ENCODE measurements at places on chromosomes 11 and 22. TPM values are rescaled to one million over a fixed set of nuclear protein-coding genes. Genes with fewer than 3 reads are reported as not detected.
A peak's percentile ranks its signal among the peaks of the same experiment; 100 is the strongest.

GRCh38 chr22:31160328-31160978 lies 471 bp downstream of the RNF185 start:
- peak overlapping the region; percentile 77 for H3K27ac ChIP-seq
- H3K27me3 ChIP-seq, result no peaks in the 10 kb centered on the region
- H3K4me1 ChIP-seq, result peaks cover 8% of the 10 kb centered on the region
- peak overlapping the region; percentile 93 for H3K4me3 ChIP-seq
- no peaks in the 10 kb centered on the region for H3K36me3 ChIP-seq

TUB gene
- 33.4 TPM for total RNA-seq

- no peaks in the 10 kb centered on the region for H3K36me3 ChIP-seq
- H3K4me3 ChIP-seq, result no peak overlapping the region
- H3K27me3 ChIP-seq, result no peaks in the 10 kb centered on the region
- peaks cover 4% of the 10 kb centered on the region for H3K4me1 ChIP-seq
- H3K27ac ChIP-seq, result no peak overlapping the region
- no peak for DNase-seq
Measured at GRCh38 chr11:106961048-106961447, 57.2 kb downstream of the GUCY1A2 start.

GRCh38 chr22:50445071-50445879 lies 29.6 kb downstream of the SBF1 start:
- H3K27me3 ChIP-seq, result no peaks in the 10 kb centered on the region
- no peaks in the 10 kb centered on the region for H3K36me3 ChIP-seq
- no peak for DNase-seq
- H3K4me3 ChIP-seq, result no peak overlapping the region

DNA sequence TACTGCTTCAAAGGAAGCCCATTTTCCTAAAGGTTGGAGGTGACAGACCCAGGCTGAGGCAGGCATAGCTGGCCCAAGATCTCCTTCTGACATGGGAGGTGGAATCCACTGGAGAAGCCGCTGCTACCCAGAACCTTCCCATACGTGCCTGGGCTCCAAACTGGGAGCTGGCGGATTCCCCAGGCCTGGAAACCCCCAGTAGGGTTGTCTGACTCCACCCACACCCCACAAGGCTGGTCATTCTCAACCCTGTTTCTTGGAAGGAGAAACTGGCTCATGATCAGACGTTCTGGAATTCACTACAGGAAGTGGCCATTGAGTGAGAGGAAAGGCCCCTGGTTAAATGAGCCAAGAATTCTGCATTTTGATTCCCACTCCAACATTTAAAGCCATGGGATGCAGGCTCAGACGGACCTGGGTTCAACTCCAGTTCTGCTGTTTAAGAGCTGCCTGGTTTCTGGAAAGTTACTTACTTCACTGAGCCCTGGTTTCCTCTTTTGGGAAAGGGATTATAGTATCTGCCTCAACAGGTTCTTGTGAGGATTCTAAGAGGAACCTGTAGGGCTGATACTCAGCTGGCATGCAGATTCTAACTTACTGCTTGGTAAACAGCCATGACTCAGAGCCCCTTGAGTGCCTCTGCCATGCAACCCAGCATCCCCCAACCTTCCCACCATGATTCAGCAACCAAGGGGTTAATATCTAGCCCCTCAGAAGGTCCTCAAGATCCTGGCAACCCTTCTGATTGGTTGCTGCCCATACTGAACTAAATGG lies 19.4 kb upstream of the TSKU start:
- H3K4me1 ChIP-seq, result peaks cover 16% of the 10 kb centered on the region
- H3K36me3 ChIP-seq, result no peaks in the 10 kb centered on the region
- H3K4me3 ChIP-seq, result no peak overlapping the region
- no peaks in the 10 kb centered on the region for H3K27me3 ChIP-seq

DNAJB13 gene
- 3.4 TPM for total RNA-seq

KREMEN1 gene
- total RNA-seq, result 35.6 TPM
